ENCODE measurements at places on chromosomes 4 and X.

DNA sequence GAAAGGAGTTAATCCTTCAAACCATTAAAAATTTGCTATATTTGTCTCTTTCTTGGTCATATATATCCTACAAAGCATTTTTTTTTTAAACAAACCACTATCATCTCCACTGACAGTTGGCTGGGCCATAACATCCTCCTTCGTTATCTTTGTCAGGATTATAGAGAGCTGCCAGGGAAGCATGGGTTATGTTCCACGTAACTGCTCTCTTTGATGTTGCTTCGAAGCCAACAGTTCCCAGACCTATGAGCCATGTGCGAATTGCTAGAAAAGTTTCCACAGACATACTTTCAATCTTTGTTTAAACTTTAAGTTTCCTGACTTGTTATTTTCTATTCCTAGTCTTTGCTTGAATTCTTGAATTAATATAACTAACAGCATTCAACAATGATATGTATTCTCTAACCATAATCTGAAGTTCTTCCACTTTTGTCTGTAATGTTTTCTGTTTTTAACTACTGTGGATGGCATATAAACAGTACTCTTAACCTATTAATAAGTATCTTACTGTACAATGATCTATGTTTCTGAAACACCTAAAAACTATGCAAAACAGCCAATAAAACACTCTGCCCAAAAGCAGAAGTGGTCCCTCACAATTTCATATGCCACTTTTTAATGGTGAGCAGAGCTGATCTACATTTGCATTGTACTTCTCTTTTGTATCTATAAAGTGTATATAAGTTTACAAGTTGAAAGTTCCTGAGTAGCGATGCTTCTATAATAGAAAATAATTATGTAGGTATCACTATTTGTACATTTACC is 37.9 kb downstream of the EREG start:
- DNase-seq: no peak

DNA sequence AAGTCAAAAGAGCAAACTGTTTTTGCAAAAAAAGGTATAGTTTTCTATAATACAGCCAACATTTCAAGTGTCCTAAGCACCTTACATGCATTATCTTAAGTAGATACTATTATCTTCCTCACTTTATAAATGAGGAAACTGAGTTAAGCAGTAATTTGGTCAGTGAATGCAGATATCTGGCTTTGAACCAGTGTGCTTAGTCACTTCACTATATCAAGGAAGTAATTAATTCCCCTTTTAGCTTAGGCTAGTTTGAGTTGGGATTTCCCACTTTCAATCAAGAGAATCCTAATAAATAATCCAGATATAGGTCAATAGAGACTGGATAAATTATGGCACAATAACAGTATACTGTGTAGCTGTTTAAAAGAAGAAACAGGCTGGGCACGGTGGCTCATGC is 14.8 kb downstream of the SPINK2 start:
- no peak for DNase-seq

DNA sequence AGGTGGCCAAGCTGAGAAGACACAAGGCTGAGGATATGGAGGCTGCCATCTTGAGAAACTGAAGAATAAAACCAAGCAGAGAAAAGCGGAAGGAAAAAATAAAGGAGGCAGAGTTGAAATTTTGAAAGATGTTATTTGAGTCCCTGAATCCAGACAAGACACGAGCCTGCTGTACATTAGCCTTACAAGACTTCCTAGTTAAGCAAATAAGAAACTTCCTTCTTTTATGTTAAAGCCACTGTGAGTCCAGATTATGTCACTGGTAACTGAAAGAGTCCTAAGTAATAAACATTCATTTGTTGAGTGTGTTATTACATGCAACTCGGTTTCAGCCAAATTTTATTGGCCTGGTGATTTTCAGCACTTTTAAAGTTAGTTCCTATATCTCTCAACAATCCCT is 30.4 kb downstream of the DRD5 start:
- no peak for DNase-seq

GRCh38 chr4:101009471-101009870 is 337.9 kb downstream of the PPP3CA start:
- DNase-seq: no peak

DNA sequence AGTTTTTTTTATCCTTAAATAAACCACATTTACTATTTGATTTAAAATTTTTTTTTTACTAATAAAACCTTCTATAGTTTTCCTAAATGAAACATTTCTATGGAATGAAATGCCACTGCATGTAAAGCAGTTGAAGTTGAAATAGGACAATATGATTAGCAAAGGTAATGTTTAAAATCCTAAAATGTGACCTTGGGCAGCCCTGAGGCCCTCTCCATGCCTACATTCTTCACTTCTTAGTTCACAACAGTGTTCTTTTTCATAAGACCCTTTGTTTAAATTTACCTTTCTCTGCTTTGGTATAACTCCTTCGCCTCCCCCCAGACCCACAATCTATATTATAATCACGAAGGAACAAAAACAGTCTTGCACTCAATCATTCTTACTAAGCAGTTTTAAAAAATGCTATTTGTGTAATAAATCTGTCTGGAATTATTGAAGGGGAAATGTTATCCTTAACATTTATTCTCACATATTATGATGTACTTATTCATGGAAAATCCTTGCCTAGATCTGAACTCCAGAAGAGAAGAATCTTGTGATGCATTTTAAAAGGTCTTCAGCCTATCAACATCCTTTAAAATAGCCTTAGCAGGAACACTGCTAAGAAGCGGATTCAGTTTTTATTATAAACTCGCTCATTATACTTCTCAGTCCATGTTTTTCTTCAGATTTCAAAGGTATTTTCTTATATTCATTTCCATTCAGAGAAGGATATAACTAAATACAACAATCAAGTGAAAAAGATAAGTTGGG is 124.6 kb upstream of the NAP1L5 start:
- peak; percentile 14 for DNase-seq

- DNase-seq: no peak
Observed at GRCh38 chr4:115906428-115906827, 793.0 kb upstream of the NDST4 start.

Measured in astrocyte of the hippocampus (primary cell).